ENCODE measurements at places on chromosomes 5 and 9.

GRCh38 chr5:172945151-172945550, 14.1 kb upstream of the RPL26L1 start:
- no peak for DNase-seq

DNA sequence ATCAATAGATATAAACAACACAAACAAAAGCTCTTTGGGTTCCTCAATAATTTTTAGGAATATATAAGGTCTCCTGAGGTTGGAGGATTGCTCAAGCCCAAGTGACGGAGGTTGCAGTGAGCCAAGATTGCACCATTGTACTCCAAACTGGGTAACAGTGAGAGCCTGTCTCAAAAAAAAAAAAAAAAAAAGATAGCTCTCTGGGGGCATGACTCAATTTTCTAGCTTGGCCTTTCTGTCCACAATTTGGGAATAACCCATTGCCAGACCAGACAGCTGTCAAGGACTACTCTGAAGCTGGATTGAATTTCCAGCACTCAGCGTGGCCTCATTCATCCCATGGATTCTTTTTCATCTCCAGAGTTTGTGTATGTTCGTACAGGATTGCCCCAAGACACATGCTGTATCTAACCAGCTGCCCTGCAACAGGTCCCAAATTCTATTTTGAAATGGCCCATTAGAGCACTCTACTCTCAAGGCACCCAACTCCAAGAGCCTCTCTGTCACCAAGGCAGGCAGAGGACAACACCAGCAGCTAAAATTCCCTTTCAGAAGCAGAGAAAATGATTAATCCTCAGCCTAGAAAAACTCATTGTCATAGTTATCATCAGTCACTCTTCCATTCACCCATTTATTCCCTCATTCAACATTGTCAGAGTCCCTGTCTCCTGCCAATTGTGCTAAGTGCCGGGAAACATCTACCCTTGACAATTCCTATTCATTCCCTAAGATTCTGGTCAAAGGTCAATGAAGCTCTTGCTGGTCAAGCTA, 8.7 kb downstream of the FAM193B start:
- peak; percentile 32 for DNase-seq

GRCh38 chr5:90894866-90895420, 336.3 kb downstream of the ADGRV1 start:
- DNase-seq, result no peak

DNA sequence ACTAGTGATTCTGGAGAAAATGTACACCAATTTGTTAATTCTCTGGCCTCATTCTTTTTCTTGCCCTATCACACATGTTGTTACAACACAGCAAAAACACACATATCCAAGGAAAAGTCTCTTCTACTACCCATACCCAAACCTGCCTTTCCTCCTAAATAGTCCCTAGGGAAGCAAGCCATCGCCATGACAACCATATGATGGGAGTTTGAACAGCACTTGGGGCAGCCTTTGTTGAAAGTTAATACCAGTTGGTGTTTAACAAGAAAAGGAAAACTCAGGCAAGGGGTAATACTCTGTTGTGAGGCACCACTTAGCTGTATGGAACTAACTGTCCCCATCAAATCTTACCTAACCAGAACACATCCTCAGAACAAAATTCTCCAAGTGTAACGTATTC, 1.7 kb downstream of the TRPM3 start:
- no peak for DNase-seq

DNA sequence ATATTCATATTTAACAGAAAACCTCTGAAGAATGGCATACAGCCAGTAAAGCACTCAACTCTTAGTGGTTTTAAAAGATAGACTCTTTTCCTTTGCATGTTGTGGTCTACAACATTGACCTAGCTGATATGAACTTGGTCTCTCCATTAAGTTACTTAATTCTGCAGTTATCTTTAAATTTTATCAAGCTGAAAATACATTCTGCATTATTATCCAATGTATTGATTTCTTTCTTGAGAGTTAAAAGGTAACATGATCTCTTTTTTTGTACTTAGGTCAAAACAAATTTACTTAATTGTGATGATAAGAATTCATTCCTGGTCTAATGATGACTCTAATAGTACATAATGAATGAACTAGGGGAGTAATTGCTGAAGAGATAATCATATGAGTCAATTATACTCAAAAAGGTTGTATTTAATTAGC, 132.9 kb downstream of the STARD4 start:
- no peak for DNase-seq

GRCh38 chr5:159402311-159402710, 72.0 kb upstream of the IL12B start:
- no peak for DNase-seq

DNA sequence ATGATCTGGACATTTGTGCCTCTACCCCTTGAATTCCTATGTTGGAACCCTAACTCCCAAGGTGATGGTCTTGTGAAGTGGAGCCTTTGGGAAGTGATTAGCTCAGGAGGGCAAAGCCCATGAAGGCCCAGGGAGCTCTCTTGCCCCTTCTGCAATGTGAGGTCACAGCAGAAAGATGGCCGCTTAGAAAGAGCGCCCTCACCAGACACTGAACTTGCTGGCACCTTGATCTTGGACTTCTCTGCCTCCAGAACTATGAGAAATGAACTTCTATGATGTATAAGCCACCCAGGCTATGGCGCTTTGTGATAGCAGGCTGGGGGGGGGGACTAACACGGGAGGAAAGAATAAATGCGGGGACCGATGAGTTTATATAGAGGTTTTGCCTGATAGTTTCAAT, 45.3 kb downstream of the AGXT2 start:
- DNase-seq, result no peak

DNA sequence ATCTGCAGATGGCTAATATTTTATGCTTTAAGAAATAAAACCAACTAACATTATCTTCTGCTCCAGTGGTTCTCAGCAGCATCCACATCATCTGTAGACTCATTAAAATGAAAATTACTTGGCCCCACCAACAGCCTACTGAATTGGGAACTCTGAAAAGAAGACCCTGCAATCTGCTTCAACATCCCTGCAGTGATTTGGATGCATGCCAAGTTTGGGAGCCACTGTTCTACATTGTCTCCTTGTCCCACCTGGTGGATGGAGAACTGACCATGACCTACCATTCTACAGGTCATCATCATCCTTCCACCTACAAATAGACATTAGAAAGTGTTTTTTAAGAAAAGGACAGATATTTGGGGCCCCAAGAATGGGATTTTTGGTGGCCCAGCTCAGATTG, 71.1 kb downstream of the ACER2 start:
- DNase-seq, result no peak

DNA sequence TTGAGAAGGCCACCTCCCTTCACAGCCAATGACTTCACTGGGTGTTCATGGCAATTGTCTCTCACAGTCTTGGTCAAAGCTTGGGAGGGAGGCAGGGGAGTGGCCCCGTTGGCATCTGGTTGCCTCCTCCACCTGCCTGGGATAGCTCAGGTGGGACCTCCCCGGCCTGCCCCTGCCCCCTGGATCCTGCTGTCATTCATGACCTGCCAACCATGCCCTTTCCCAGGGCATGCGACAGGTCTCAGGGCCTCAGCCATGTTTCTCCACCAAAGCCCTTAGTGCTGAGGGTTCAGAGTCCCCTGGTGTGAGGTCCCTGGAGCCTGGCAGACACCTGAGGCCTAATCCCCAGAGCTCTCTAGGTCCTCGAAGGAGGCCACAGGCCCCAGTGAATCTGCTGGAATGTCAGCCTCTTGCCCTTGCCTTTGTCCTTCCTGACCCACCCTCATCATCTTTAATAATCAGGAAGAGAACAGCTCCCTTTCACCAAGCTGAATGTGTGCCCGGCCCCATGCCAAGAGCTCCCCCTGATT, 5.6 kb downstream of the DAB2IP start:
- DNase-seq, result no peak

DNA sequence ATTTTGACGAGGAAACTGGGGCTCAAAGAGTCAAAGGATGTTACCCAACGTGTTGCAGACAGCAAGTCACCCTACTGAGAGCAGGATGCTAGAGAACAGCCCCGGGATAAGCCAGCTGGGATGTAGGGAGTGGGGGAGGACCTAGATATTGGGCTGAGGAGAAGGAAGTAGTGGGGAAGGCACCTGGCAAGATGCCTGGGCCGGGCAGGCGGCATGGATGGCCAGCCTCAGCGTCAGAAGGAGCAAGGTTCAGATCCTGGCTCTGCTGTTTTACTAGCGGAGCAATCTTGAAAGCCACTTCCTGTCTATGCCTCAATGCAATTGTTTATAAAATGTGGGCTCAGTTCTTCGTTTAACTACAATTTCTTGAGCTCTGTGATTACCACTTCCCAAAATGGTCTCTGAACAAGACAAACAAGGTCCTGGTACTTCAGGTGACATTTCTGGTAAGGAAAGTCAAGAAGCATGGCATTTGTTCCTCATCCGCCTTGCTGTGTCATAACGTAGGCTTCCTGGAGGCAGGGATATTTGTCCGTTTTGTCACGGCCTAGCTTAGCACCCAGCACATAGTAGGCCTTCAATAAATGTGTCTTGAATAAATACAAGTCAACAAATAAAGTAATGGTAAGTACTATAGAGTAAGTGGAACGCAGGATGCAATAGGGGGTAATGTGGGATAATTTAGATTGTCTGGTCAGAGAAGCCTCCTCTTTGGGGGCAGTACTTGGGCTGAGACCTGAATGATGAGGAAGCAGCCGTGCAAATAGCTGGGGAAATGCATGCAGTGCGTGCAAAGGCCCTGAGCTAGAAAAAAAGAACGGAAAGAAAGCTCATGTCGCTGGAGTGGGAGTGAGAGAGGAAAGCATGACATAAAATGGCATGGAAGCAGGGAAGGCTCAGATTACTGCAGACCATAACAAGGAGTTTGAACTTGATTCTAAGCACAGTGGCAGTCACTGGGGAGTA, 70.5 kb downstream of the SMIM23 start:
- DNase-seq, result no peak

- DNase-seq, result no peak
Observed at GRCh38 chr5:171534043-171534895, 114.8 kb downstream of the FGF18 start.

GRCh38 chr9:95434116-95435073, 82.4 kb downstream of the PTCH1 start:
- DNase-seq, result no peak

- no peak for DNase-seq
Observed at GRCh38 chr5:77431719-77432118, 60.4 kb downstream of the WDR41 start.

- no peak for DNase-seq
Observed at GRCh38 chr5:54227759-54228158, 82.6 kb downstream of the ARL15 start.

- no peak for DNase-seq
Observed at GRCh38 chr9:15018096-15018637, 107.9 kb upstream of the FREM1 start.

DNA sequence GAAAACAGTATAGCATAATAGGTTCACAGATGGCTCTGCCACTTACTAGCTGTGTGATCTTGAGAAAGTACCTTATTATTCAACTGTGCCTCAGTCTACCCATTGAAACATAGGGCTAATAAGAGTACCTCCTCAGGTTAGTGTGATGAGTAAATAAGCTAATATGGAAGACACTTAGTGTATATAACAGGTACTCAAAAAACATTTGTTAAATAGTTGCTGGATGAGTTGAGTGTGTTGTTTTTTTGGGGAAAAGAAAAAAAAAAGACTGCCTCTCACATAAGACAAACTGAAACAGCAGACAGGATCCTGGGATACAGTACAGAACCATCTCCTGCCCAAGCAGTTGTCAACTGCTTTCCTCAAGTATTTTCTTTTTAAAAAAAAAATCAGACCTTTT, 5.2 kb downstream of the STOM start:
- no peak for DNase-seq

GRCh38 chr9:131169563-131170240, 44.3 kb downstream of the NUP214 start:
- DNase-seq, result no peak

GRCh38 chr5:169411786-169412430, 111.0 kb upstream of the SLIT3 start:
- no peak for DNase-seq

- no peak for DNase-seq
Observed at GRCh38 chr5:142602720-142603245, 83.1 kb downstream of the FGF1 start.

- no peak for DNase-seq
Observed at GRCh38 chr5:104305602-104306001, 743.0 kb upstream of the NUDT12 start.

- no peak for DNase-seq
Observed at GRCh38 chr5:84628918-84629317, 244.2 kb upstream of the EDIL3 start.

- no peak for DNase-seq
Observed at GRCh38 chr9:134469041-134469875, 143.0 kb downstream of the RXRA start.

DNA sequence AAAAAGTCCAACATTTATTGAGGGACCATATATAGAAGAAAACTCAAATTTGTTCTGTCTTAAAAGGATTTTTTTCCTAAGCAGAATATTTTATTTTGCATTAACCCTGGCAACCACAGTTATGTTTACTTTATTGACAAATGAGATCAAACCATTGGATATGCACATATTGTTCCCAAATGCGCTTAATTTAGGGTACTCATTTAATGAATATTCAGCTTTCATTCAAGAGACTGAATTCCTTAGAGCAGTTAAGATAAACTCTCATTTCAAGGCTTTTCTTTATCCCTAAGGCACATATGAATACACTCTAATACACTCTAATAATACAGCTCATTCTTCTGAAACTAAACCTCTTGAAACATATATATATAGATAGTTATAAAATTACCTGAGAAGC, 150.2 kb downstream of the HMHB1 start:
- DNase-seq, result no peak

DNA sequence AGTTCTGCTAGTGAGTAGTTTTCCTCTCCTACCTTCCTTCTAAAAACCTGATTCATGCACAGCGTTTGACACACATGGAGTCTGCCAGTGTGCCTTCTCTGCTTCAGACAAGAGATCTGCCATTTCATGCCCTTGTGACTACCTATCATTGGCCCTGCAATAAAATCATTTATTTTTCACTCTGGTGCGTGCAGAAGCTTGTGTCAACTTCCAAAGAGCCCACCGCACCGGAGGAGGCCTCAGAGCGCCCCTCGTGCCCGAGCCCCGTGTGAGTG, 13.7 kb downstream of the HNRNPH1 start:
- DNase-seq, result no peak

GRCh38 chr5:146669656-146670055, 153.7 kb upstream of the GPR151 start:
- DNase-seq, result no peak

GRCh38 chr5:80962630-80963520, 2.7 kb downstream of the RASGRF2 start:
- no peak for DNase-seq

- DNase-seq, result no peak
Observed at GRCh38 chr5:112267231-112267630, 151.8 kb downstream of the EPB41L4A start.

GRCh38 chr5:172281346-172281745, 2.2 kb downstream of the UBTD2 start:
- no peak for DNase-seq

DNA sequence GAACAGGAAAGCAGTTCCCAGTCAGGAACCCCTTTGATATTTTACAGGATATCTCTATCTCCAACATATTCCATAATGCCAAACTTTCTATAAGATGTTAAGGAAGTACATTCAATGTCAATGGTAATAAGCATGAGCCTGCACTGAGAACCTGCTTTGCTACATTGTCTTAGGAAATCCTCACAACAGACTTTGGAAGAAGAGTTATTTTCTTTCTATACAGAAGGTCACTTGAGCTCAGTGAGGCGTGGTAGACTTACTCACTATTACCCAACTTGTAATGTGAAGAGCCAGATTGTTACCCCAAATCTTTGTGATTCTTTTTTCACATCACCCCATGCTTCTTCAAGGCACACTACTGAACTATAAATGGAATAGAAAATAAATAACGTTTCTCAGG, 435.9 kb downstream of the DNAH5 start:
- no peak for DNase-seq

GRCh38 chr9:132409828-132410528, at the start of gene CFAP77:
CFAP77 (plus strand) TSS chr9:132410211; CDS start chr9:132410272, 61 bp downstream.
- peak; percentile 24 for DNase-seq

All from smooth muscle cell of the brain vasculature (primary cell).